Cardiac muscle cell (in vitro differentiated cells and primary cell): ENCODE measurements at places on chromosomes 11 and 22. TPM values are rescaled to one million over a fixed set of nuclear protein-coding genes. Genes with fewer than 3 reads are reported as not detected.

DNA sequence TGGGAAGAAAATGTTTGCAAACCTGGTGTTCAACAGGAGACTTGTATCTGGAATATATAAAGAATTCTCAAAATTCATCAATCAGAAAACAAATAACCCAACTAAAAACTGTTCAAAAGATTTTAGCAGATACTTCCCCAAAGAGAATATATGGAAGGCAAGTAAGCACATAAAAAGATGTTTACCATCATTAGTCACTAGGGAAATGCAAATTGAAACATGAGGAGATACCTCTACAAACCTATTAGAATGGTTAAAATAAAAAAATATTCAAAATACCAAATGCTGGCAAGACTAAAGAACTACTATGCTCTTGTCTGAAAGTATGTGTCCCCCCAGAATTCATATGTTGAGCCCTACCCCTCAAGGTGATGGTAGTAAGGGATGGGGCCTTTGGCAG lies 8.6 kb downstream of the EXPH5 start:
- DNase-seq: no peak
- H3K4me3 ChIP-seq: no peak overlapping the region
- no peaks in the 10 kb centered on the region for H3K36me3 ChIP-seq
- H3K27me3 ChIP-seq: no peaks in the 10 kb centered on the region
- H3K27ac ChIP-seq: no peak overlapping the region
- H3K4me1 ChIP-seq: no peaks in the 10 kb centered on the region

- H3K27me3 ChIP-seq: no peaks in the 10 kb centered on the region
- no peak overlapping the region for H3K27ac ChIP-seq
- peaks cover 4% of the 10 kb centered on the region for H3K4me1 ChIP-seq
- no peaks in the 10 kb centered on the region for H3K36me3 ChIP-seq
- DNase-seq: no peak
Measured at GRCh38 chr11:33889296-33889695, 2.6 kb downstream of the LMO2 start.

- H3K27me3 ChIP-seq: peaks cover 29% of the 10 kb centered on the region
- H3K4me3 ChIP-seq: no peak overlapping the region
- DNase-seq: no peak
- no peaks in the 10 kb centered on the region for H3K4me1 ChIP-seq
Measured at GRCh38 chr11:117786135-117786870, 10.7 kb downstream of the DSCAML1 start.

DNA sequence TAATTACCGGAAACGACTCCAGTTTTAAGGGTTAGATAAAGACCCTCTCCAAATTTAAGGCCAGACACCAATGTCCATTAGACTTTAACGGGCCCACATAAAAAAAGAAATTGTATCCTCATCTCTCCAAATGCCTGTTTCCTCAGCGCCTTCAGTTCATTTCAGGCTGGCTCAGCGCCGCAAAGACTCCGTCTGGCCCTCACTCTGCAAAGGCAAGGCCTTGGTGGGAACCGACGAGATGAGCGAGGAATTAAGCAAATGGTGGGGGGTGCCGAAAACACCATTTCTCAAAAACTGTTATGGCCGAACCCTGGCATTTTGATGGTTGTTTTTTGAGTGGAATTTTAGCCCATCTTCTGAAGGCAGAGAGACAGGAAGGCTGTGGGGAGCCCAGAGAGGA lies 15.7 kb downstream of the MN1 start:
- H3K27ac ChIP-seq: no peak overlapping the region
- H3K4me3 ChIP-seq: no peak overlapping the region
- peaks cover 52% of the 10 kb centered on the region for H3K4me1 ChIP-seq
- no peaks in the 10 kb centered on the region for H3K36me3 ChIP-seq
- no peaks in the 10 kb centered on the region for H3K27me3 ChIP-seq

DNA sequence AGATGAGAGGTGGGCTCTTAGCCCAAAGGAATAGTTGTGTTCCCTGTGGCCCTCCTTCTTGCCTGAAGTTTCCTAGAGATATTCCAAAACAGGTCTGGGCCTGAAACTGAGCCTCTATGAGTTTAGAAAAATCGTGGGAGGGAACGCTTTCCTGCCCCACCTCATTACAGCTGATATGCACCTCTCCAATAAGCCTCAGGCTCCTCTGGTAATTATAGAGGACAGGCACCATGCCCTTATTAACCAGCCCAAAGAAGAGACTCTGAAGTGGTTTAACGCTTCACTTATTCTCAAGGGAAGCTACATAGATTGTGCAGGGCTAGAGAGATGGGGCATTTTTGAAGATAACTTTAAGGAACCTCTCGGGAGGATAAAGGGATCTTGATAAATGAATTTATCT lies 3.4 kb upstream of the MPZL2 start:
- no peaks in the 10 kb centered on the region for H3K36me3 ChIP-seq
- no peak overlapping the region for H3K27ac ChIP-seq
- no peak overlapping the region for H3K4me3 ChIP-seq
- H3K27me3 ChIP-seq: peaks cover 76% of the 10 kb centered on the region

Gene TBX10
- 1.1 and 1.2 TPM in 2 replicates for polyA plus RNA-seq

Gene GAL3ST3
- polyA plus RNA-seq: 14.8 and 22.3 TPM in 2 replicates

Gene RAB3IL1
- polyA plus RNA-seq: 8.3 and 14.6 TPM in 2 replicates
